ENCODE measurements at places on chromosomes 1 and 21.
A peak's percentile ranks its signal among the peaks of the same experiment; 100 is the strongest.

GRCh38 chr21:37375866-37376574 is 9.4 kb downstream of the DYRK1A start:
- H3K27me3 ChIP-seq: no peaks in the 10 kb centered on the region
- H3K4me3 ChIP-seq: no peak overlapping the region
- no peak for DNase-seq
- H3K36me3 ChIP-seq: peaks cover 9% of the 10 kb centered on the region
- H3K4me1 ChIP-seq: peaks cover 81% of the 10 kb centered on the region

GRCh38 chr1:158946785-158947184 is 15.4 kb downstream of the PYHIN1 start:
- no peak overlapping the region for H3K27ac ChIP-seq
- H3K27me3 ChIP-seq: peaks cover 2% of the 10 kb centered on the region

- H3K4me3 ChIP-seq: no peak overlapping the region
- H3K36me3 ChIP-seq: peaks cover 2% of the 10 kb centered on the region
- peaks cover 25% of the 10 kb centered on the region for H3K27me3 ChIP-seq
These were observed 26.9 kb upstream of the EYA3 start for GRCh38 chr1:28115267-28115666.

DNA sequence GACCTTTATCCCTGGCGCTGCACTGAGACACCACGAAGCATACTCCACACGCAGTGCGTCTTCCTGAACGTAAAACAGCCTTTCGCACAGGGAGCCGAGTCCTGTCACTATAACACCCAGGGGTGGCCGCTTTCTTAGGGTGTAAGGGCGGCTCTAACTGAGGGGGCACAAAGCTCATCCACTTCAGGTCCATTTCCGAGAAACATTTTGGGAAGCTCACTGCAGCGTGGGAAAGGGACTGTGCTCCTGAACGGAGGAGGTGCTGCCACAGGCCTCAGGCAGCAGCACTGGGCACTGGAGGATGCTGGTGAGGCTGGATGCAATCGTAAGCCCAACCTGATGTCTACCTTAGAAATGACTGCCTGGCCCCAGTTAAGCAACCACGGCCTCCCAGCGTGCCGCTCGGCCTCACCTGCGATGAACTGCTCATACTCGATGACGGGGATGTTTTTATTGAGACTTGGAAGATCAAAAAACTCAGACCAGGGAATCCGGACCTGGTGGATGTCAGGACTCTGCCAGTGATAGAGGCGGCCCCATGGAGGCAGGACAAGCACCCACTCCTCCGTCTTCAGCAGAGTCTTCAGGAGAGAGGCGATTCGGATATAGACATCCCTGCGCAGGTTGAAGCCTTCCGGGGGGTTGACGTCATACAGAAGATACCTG is 2.3 kb downstream of the POFUT2 start:
- no peak for DNase-seq
- peak overlapping the region; percentile 35 for H3K27ac ChIP-seq
- peaks cover 12% of the 10 kb centered on the region for H3K27me3 ChIP-seq
- H3K4me1 ChIP-seq: peaks cover 16% of the 10 kb centered on the region

DNA sequence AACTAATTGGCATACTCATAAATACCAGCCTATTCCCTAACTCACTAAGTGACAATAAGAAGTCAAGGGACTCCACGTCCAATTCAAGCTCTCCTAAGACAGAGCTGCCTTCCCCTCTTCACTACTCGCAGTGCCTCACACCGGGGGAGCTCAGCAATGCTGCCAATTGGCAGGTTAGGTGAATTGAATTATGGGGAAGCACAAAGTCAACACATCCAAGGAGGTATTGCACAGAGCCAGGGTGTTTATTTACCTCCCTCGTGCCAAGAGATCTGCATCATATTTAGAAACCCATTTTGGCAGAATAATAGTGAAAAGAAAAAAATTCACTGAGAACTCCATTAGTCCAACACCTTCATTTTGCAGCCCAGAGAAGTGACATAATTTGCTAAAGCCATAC is 20.4 kb upstream of the TNR start:
- no peak for DNase-seq
- H3K36me3 ChIP-seq: no peaks in the 10 kb centered on the region
- no peaks in the 10 kb centered on the region for H3K4me1 ChIP-seq

GRCh38 chr1:34370748-34371147 is 194.0 kb downstream of the C1orf94 start:
- no peaks in the 10 kb centered on the region for H3K36me3 ChIP-seq
- H3K4me3 ChIP-seq: no peak overlapping the region
- H3K27ac ChIP-seq: no peak overlapping the region
- H3K4me1 ChIP-seq: no peaks in the 10 kb centered on the region

- H3K4me3 ChIP-seq: no peak overlapping the region
- peak overlapping the region; percentile 14 for H3K27ac ChIP-seq
- DNase-seq: no peak
- no peaks in the 10 kb centered on the region for H3K36me3 ChIP-seq
- H3K4me1 ChIP-seq: no peaks in the 10 kb centered on the region
- peaks cover 5% of the 10 kb centered on the region for H3K27me3 ChIP-seq
These were observed 25.7 kb downstream of the SDC3 start for GRCh38 chr1:30882678-30883388.

DNA sequence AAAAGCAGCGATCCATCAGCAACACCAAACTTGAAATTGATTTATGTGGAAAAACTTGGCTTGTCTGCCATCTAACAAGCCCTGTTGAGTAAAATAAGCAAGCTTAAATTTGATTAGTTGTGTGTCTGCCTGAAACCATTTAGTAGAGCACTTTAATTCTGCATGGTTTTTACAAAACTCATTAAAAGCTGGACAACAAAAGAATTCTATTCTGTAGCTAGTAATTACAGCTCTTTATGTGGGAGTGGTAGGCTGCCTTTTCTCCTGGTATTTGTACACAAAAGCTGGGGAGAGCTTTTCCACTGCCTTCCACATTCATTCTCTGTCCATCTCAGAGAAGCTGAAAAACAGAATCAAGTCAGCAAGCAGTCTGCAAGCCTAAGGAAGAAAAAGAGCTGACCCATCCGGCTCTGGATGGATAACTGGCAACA is 1.7 kb downstream of the ETS2 start:
- peak overlapping the region; percentile 92 for H3K4me3 ChIP-seq
- H3K4me1 ChIP-seq: peaks cover 36% of the 10 kb centered on the region
- H3K27ac ChIP-seq: no peak overlapping the region
- H3K36me3 ChIP-seq: peaks cover 39% of the 10 kb centered on the region
- peaks cover 2% of the 10 kb centered on the region for H3K27me3 ChIP-seq

- H3K36me3 ChIP-seq: no peaks in the 10 kb centered on the region
- DNase-seq: no peak
- no peak overlapping the region for H3K27ac ChIP-seq
- H3K4me1 ChIP-seq: no peaks in the 10 kb centered on the region
- H3K4me3 ChIP-seq: no peak overlapping the region
These were observed 877.7 kb downstream of the MRPL39 start for GRCh38 chr21:24729568-24729967.

- H3K4me1 ChIP-seq: peaks cover 68% of the 10 kb centered on the region
- H3K36me3 ChIP-seq: peaks cover 1% of the 10 kb centered on the region
- H3K27ac ChIP-seq: no peak overlapping the region
- no peaks in the 10 kb centered on the region for H3K27me3 ChIP-seq
- DNase-seq: no peak
These were observed 280.5 kb upstream of the SGIP1 start for GRCh38 chr1:66253330-66253921.

DNA sequence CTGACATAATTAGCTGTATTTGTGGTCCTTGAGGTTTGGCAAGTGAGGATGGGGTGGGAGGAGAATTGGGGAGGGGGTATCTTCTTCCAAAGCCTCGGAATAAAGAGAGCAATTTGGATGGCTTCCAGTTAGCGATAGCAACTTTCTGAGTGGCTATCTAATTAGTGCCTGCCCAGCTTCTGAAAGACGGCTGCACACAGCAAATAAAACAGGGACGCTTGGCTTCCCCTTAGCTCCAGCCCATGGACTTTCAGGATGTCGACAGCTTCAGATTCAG is 31.1 kb downstream of the KLHDC7A start:
- peaks cover 4% of the 10 kb centered on the region for H3K36me3 ChIP-seq
- no peaks in the 10 kb centered on the region for H3K27me3 ChIP-seq
- H3K4me3 ChIP-seq: no peak overlapping the region
- H3K4me1 ChIP-seq: no peaks in the 10 kb centered on the region
- no peak for DNase-seq

DNA sequence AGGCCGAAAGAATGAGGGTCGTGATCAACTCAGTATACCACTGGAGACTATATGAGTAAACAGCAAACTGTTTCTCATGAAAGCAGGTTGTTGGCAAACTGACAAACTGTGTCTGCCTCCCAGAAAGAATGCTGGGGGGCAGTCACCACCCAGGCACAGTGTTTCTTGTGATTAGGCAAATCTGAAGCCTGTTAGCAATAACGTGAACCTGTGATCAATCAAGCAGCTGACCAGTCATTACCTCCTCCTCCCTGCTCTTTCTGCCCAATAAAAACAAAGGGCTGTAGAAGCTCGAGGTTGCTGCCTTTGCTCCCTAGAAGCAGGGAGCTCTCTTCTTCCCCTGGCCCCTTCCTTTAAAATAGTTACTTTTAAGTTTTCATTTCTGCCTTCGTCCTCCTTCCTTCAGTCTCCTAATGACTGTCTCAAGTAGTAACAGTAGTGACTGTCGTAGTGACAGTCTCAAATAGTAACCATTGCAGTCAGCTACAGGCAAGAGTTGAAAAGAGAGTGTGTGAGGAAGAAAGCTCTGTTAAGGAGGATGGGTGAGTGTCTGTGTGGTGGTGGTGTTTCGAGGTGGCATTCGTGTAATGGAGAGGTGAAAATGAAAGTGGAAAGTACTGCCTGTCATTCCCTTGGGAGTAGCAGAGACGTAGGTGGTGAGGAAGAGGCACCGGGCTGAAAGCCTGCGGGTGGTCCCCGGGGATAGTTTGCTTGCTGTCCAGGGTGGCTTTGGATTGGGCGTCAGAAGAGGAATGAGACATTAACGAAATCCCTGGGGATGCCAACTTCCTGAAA is 14.5 kb downstream of the HHAT start:
- H3K36me3 ChIP-seq: no peaks in the 10 kb centered on the region
- peaks cover 9% of the 10 kb centered on the region for H3K27me3 ChIP-seq
- DNase-seq: no peak
- peaks cover 29% of the 10 kb centered on the region for H3K4me1 ChIP-seq

DNA sequence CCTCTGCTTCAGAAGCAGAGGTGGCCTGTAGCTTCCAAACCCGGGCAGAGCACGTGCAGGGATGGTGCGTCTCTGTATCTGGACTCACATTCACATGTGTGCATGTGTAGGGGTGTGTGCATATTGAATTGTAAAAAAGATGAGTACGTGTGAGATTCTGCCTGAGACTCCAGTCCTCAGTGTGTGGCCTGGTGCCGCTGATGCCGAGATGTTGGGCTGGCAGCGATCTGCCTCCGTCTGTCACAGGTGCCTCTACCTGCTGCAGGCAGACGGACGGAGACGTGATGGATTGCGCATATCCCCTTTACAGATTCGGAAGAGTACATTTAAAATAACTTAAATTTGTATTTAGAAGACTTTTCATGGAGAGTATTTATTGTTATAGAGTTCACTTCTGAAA is 53.6 kb downstream of the ADARB1 start:
- H3K36me3 ChIP-seq: peaks cover 2% of the 10 kb centered on the region
- H3K4me3 ChIP-seq: no peak overlapping the region
- no peaks in the 10 kb centered on the region for H3K27me3 ChIP-seq
- DNase-seq: no peak

DNA sequence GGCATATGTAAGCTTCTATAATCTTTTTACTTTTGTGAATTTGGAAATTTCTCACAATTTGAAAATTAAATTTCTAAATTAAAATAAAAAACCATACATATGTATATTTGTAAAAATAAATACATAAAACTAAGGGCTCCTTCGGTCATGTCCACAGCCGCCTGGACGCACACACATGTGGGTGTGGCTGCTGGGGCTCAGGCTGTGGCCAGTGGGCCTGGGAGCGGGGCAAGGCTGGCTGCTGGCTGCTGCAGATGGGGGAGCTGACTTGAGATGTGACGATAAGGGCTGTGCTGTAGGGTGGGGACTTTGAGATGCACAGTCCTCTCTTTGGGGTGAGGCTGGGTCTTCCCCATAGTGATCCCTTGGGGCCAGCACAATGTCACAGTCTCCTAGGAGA is 4.8 kb downstream of the RER1 start:
- H3K27ac ChIP-seq: no peak overlapping the region
- no peak for DNase-seq
- peaks cover 31% of the 10 kb centered on the region for H3K4me1 ChIP-seq
- no peak overlapping the region for H3K4me3 ChIP-seq
- H3K36me3 ChIP-seq: peaks cover 46% of the 10 kb centered on the region

- H3K4me1 ChIP-seq: peaks cover 29% of the 10 kb centered on the region
- peak overlapping the region; percentile 88 for H3K27ac ChIP-seq
- no peak for DNase-seq
- peaks cover under 1% of the 10 kb centered on the region for H3K36me3 ChIP-seq
These were observed 113.0 kb downstream of the OSBPL9 start for GRCh38 chr1:51729824-51730301.

- no peak overlapping the region for H3K4me3 ChIP-seq
- peak; percentile 49 for DNase-seq
- no peak overlapping the region for H3K27ac ChIP-seq
- H3K27me3 ChIP-seq: no peaks in the 10 kb centered on the region
These were observed 18.5 kb downstream of the ALDH4A1 start for GRCh38 chr1:18883636-18884418.

DNA sequence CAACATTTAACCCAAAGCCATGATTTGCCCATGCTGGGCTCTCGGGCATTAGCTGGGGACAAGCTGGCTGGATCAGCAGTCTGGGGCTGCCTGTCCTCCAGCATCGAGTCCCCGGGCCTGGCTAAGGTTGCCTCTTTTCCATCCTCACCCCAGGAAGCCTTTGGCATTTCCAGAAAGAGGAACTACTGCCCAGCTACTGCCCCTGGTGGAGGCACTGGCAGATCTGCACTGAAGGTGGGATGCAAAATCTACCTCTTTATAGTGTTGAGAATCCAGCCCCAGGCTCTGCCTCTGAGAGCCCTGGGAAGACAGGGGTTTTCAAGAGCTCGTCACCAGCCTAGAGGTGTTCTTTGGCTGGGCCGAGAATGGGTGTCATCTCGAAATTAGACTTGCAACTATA is 635.9 kb downstream of the MATN1 start:
- no peaks in the 10 kb centered on the region for H3K4me1 ChIP-seq
- H3K27ac ChIP-seq: no peak overlapping the region
- H3K4me3 ChIP-seq: no peak overlapping the region
- H3K27me3 ChIP-seq: peaks cover 9% of the 10 kb centered on the region
- peaks cover 4% of the 10 kb centered on the region for H3K36me3 ChIP-seq
- no peak for DNase-seq

All from activated T-helper 1 cell treated with anti-CD3 and anti-CD28 coated beads, Interleukin-12 subunit alpha, Interleukin-12 subunit beta, Interleukin-2, Interleukin-4 antibody, amounts not matched to agents 30 ng/mL and 10 ng/mL and 1 ng/mL, durations not matched to agents 14 hours and 24 hours and 36 hours (primary cell).